ENCODE measurements at places on chromosomes 2 and 18.

GRCh38 chr18:31741097-31741735 lies 19.5 kb downstream of the SLC25A52 start:
- DNase-seq = peak; percentile 65

DNA sequence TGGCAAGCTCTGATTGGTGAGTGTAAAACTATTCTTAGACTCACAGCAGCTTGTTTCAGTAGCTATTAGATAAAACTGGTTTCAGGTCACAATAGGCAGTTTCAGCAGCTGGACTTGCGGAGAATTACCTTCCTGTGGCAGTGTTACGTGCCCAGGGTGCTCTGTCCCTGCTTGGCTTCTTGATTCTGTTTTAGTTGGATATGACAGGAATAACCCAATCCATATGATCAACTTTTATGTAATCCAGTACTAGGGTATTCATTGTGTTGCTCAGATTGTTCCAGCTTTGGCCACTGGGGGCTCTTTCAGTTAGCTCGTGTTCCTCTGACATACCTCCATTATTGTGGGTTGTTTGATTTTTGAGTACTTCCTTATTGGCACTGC lies 43.1 kb downstream of the INPP4A start:
- no peak for DNase-seq

DNA sequence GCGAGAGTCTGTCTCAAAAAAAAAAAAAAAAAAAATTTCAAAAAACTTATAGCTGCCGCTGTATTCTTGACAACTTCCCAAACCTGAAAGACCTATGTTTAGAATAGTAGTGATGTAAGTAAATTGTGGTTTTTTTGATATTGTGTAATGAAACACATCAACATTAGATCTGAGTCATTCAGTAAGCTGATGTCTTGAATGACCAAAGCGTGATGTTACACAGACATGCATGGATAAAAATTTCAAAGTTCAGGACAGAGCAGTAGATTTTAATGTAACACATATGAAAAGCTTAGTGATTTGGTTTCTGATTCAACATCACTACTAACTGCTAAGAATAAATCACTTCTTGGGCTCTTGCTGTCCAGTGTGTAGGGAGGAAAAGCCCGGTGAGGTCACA lies 69.3 kb upstream of the MEX3C start:
- DNase-seq = no peak

DNA sequence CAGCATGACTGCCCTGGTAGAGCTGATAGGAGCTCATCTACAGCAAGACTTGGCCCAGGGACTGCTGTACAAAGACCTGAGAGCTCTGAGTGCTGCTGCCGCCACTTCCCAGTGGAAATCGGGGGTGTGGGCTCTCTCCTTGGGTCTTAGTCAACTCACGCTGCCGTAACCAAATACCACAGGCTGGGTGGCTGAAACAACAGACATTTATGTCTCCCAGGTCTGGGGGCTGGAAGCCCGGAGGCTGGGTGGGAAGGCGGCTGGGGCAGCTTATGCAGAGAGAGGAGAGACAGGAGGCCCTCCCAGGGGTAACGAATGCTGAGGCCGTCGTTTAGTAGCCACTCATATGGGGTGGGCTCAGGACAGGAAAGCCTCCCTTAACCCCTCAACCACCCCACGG lies 15.4 kb upstream of the MAL start:
- no peak for DNase-seq

GRCh38 chr18:13612196-13612997 lies 114.0 kb downstream of the FAM210A start:
- peak; percentile 64 for DNase-seq

DNA sequence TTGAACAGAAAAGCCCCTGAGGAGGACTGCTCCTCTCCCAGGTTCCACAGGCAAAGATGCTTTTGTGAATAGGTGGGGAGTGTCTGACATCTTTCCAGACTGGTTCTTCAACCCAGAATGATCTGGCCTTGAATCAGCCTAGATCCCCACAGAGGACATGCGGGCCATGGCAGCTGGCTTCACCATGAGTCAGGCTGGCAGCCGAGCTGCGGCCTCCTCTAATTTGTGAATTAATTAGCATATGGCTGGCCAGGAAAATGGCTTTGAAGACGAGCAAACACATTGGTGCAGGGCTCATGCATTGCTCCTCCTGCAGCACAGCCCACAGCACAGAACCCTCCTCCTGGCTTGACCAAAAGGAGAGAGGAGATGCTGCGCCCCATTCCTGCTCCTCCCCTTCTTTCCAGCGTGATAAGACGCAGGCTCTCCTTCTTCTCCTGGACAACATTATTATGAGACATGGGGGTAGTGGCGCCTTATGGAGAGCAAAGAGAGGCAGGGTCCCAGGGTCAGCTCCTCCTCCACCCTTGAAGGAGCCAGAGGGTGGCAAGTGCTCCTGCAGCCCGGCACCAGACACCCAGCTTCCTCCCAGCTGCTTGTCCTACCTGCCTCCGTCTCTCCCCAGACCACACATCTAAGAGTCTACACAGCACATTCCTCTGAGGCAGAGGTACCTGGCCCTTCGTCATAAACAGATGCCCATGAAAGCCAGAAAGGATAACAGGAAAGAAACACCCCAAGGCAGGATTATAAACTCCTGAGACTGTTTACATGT lies 66.7 kb downstream of the EDAR start:
- no peak for DNase-seq

GRCh38 chr2:85997017-85997970 lies 108.4 kb downstream of the POLR1A start:
- DNase-seq = no peak

DNA sequence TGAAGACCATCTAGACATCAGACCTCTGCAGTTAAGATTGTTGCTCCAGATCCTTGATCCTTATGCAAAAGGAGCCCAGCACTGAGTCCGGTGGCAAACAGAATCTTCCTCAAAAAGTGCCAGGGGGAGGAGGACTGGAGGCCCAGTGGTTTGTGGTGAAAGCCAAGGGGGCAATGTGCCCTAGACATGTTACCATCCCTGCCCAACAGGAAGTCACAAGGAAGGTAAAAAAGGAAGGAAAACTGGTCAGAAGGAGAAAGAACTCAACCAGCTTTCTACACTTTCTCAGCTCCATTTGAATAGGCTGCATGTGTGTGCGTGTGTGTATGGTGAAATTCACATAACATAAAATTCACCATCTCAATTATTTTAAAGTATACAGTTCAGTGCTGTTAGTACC lies 25.0 kb upstream of the KDM3A start:
- no peak for DNase-seq

DNA sequence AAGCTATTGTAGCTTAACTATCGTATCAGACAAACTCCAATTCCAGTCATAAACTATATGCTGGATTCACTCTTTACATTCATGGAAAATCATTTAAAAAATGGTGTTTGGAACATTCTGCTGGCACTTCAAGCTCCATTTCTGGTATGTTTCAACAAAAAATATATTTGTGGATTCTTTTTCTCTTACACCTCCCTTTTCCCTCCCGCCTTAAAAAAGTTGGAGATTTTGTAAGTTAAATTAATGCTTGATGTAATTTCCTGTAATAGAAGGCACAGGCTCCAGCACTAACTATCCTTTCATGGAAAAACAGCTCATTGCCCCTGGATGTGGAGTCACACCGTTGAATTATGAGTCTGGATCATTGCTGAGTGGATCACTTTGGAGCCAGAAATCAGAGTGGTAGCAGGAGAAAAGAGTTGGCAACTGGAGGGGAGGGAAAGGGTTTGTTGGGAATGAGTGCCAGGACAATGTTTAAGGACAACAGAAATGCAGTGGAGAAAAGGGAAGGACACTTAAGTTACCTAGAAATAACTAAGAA lies 102.8 kb downstream of the ICOS start:
- DNase-seq = no peak

DNA sequence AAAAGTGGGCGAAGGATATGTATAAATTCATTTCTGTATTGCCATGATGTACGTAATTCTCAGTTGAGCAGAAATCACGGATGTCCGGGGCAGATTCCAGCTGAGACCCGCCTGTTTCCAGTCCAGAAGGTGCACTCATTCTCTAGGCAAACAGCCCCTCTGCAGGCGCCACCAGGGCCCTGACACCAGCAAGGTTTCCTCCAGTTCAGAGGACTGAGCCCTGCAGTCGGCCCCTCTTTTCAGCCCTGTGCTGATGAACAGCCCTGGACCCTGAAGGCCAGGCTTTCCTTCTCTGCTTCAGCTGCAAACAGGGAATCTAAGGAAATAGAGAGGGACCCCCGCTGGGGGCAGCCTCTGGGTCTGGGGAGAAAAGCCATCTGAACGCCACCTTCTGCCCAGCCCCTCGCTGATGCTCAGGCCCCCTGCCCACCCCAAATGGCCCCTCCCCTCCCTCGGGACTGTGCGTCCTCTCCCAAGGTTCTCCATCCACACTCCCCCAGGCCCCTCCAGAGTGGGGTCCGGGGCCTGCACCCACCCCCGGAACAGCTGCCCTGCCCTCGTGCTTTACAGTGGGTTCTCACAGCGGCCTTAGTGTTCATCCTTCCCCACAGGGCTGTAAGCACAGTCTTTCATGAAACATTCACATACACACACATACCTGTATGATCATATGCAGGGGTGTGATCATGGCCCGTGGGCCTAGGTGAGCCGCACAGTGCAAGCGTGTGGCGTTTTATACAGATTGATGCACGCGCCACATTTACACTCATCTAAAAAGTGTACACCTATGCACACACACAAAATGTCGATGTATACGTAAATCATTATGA lies 12.1 kb downstream of the COPS9 start:
- peak; percentile 52 for DNase-seq

DNA sequence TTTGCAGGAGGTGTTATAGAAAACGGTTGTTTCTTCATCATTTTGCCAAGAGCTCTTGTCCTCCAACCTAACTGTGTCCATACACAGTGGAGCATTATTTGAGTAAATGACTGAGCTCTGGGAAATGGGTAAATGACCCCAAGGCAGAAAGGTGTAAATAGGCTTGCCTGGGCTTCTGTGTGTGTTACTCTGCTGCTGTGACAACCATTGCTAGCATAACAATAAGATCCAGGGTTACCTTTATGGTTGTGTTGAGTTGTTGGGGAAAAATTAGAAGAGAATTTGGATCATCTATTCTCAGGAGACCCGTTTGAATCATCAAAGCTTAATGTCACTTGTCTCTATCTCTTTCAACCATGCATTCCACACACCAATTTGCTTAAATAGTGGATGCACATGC lies 672.7 kb downstream of the DPP10 start:
- no peak for DNase-seq

Data from right atrium auricular region (tissue), 2 donors.